ENCODE measurements at places on chromosomes 16 and 17.

DNA sequence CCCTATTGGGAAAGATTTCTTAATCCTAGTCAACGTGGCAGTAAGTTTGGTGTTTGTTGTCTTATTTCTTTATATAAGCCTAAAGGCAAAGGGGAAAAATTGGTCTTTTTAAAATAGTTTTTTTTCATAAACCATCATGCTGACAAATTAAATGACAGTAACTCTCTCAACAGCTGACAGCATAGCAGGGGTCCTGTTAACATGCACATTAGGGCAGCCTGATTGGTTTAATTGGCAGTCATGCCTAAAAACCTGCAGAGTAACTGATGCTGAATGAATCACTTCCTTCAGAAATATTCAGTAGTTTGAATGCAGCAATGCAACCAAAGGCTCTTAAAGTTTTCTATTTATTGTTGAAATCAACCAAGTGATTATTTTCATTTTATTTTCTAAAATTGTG is 85.4 kb downstream of the ITFG1 start:
- DNase-seq: no peak

DNA sequence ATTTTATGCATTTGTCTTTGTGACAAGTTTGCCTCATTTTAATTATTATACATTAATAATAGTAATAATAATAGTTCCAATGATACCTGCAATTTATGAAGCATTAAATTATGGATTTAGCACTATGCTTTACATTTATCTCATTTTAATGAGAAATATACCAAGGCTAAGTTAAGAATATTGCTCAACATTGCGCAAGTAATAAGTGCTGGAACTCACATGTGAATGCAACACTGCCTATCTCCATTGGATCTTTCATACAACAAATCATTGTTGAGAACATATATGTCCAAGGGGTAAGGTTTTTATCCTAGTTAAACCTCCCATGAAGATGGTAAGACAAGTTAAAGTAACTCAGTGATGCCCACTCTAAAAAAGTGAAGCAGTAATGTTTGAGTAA is 703.7 kb upstream of the SOX9 start:
- DNase-seq: no peak

DNA sequence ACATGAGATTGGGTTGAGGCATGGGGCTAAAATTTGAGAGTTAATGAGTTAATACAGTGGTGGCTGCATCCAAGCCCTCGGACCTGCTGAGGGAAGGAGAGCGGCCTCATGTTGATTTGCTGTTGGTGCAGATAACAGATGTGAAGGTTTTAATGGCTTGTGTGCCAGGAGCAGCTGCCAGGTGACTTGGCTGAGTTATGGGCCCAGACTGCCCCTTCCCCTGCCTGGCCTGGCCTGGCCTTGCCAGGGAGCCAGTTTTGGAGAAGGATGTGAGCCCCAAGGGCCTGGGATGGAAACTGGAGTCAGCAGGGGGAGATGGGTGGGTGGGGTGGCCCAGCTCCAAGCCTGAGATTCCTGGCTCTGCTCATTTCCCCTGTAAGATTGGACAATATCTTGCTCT is 230.1 kb downstream of the CBLN1 start:
- no peak for DNase-seq

- no peak for DNase-seq
Observed at GRCh38 chr17:78450696-78451345, 72.4 kb downstream of the PGS1 start.

DNA sequence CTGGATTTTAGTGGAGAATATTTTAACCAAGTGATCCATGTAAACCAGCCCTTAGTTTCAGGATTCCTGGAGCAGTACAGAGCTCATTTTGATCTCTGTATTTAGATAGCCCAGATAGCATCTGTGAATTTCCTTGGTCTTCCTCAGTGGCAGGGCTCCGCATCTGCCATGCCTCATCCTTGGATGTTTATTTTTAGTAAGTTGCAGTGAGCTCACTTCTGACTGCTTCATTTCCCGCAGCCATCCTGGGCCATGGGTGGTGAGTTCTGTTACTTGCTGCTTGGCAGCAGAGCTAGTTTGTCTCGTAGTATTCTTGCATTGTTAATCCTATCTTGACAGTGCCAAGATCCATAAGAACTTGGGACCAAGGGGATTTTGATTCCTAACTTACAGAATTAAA is 33.7 kb downstream of the IST1 start:
- no peak for DNase-seq

DNA sequence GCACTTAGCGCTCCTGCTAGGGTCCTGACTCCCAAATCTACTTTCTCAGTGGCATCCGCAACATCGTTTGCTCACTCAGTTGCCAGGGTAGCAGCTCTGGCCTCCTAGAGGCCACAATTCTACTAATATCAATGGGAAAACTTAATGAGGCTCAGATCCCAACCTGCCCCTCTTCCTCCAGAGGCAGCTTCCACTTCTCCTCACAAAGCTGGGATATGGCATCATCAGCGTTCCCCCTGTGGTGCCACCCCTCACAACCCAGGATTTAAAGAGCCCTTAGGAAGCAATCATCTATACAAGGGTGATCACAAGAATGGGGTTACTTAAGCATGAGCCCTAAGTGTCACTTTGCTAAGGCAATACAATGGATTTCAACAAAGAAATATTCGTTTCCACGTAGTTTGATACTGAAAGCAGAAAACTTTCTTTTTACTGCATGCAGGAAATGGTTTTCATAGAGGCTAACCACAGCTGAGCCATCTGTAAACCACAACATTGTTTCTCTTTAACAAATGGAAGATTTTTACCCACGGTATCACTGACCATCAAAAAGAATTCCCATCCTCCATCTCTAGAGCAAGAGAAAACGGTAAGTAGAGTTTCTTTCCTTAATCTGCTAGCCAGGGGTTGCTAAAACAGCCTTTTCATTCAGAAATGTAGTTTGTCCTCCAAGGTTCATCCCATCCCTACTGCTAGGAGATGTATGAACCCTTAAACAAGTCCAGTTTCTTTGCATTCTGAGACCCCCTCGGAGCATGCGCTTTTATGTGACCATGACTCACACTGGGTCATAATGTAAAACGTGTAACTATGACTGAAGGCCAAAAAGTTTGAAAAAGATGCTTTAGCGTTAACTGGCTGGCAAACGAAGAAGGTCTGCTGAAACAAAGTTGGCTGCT is 68.3 kb upstream of the BCAR1 start:
- no peak for DNase-seq

- DNase-seq: no peak
Observed at GRCh38 chr17:67573987-67574657, 143.6 kb upstream of the NOL11 start.

GRCh38 chr17:4176808-4177472 is 33.9 kb downstream of the CYB5D2 start:
- no peak for DNase-seq

DNA sequence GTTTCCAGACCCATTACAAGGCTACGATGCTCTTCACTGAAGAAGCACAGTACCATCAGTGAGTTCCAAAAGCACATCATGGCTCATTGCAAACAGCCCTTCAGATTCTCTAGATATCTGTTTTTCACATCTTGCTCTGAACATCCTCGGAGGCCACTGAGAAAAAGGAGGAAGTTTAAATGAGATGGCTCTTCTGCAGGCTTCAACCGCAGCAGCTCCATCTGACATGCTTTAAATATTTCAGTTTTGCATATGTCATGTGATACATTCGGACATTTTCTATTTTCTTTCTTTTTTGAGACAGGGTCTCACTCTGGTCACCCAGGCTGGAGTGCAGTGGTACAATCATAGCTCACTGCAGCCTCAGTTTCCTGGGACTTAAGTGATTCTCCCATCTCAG is 396.8 kb downstream of the NPIPA8 start:
- no peak for DNase-seq

DNA sequence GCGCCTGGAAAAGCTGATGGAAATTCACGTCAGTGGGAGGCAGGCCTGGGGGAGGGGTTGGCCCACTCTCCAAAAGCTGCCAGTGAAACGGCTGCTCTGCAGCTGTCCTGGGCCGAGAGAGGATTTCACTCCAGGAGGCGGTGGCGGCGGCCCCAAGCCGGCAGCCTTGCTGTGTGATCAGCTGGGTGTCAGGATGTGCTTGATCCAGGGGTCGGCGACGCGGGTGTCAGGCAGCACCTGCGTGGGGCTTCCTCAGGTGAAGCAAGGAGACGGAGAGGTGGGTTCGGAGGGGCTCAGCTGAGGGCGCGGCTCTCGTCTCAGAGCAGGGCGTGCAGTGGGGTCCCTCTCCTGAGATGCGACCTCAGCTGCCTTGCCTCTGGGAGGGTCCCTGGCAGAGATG is 7.0 kb downstream of the CBFA2T3 start:
- no peak for DNase-seq

GRCh38 chr16:965487-965886 is 5.3 kb downstream of the LMF1 start:
- no peak for DNase-seq

- no peak for DNase-seq
Observed at GRCh38 chr17:74777901-74778515, 1.9 kb upstream of the NAT9 start.

DNA sequence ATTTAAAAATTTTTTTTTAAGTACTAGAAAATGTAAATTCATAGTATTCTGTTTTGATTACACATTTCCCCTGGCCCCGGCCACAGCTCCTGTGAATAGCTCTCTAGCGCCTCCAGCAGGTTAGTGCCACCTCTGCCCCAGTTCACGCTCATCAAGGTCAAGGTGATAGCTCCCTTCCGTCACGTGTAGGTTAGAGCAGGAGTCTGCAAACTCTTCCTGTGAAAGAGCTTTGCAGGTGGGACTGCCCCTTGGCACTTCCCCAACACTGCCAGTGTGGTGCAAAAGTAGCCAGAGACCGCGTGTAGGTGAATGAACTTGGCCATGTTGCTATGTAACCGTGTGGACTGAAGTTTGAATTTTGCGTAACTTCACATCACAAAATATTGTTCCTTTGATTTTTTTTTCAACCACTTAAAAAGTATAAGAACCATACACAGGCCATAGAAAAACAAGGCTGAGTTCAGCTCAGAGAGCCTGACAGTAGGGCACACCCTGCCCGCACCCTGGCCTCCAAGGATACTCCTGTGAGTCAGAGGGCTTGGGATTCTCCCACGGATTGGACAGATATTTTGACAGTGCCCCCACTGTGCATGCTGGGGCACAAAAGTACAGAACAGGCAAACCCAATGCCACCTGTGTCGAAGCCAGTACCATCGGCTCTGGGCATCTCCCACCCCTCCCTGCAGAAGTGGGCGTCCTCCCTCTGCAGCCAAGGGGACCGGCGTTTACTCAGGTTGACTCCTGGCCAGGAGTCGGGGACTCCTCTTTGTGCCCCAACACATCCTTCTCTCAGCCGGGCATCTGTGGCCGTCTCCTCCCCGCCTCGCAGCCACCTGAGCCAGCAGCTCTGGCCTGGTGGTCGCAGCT is 92.0 kb upstream of the CHMP6 start:
- no peak for DNase-seq

DNA sequence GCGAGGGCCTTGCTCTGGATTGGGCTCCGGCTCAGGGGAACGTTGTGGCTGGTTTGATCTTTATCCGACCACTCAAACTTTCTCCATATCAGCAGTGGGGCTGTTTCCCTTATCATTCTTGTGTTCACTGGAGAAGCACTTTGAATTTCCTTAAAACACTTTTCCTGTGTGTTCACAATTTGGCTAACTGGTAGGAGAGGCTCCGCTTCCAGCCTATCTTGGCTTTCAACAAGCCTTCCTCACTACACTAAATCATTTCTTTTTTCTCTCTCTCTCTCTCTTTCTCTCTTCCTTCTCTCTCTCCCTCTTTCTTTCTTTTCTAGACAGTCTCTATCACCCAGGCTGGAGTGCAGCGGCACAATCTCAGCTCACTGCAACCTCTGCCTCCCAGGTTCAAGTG is 43.0 kb downstream of the ABR start:
- no peak for DNase-seq
